ENCODE measurements at places on chromosomes 6 and 20. TPM values are rescaled to one million over a fixed set of nuclear protein-coding genes. Genes with fewer than 3 reads are reported as not detected.

- H3K27ac ChIP-seq, result no peak overlapping the region
- no peaks in the 10 kb centered on the region for H3K4me1 ChIP-seq
- no peaks in the 10 kb centered on the region for H3K36me3 ChIP-seq
Observed at GRCh38 chr6:9057937-9058336, 622.6 kb upstream of the SLC35B3 start.

- H3K4me1 ChIP-seq, result no peaks in the 10 kb centered on the region
- H3K4me3 ChIP-seq, result no peak overlapping the region
- H3K27me3 ChIP-seq, result no peaks in the 10 kb centered on the region
- H3K36me3 ChIP-seq, result no peaks in the 10 kb centered on the region
Observed at GRCh38 chr6:40450483-40450882, 136.7 kb downstream of the LRFN2 start.

- no peaks in the 10 kb centered on the region for H3K36me3 ChIP-seq
- H3K4me3 ChIP-seq, result no peak overlapping the region
- DNase-seq, result no peak
- H3K27ac ChIP-seq, result no peak overlapping the region
Observed at GRCh38 chr6:88141561-88142296, 24.4 kb downstream of the CNR1 start.

DNA sequence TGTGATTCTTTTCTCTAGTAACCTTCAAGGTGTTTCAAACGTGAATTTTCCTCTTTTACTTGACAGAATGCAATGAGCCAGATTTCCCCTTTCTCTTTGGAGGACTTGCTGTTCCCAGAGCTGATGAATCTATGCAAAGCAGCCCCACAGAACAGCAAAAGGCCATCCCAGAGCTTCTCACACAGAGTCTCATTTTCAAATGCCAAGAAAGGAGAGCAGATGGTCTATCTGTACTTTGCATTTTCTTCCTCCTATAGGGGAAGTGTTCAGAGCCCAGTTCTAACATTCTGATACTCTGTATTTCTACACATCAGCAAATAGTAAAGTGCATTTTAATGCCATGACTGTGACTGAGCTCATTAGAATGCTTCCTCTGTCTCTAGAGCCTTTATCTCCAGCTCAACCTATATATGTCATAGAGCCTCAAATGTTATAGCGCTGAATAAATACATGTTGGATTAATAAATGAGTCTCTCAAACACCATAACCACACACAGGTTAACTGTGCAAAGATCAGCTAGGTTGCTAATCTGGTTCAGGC, 81.8 kb upstream of the EYA4 start:
- H3K36me3 ChIP-seq, result no peaks in the 10 kb centered on the region
- no peak overlapping the region for H3K27ac ChIP-seq

GRCh38 chr20:35447082-35447789, 8.2 kb upstream of the CEP250 start:
- no peaks in the 10 kb centered on the region for H3K4me1 ChIP-seq
- H3K4me3 ChIP-seq, result peak overlapping the region; percentile 77
- no peak overlapping the region for H3K27ac ChIP-seq
- peak; percentile 28 for DNase-seq
- no peaks in the 10 kb centered on the region for H3K36me3 ChIP-seq

- no peak overlapping the region for H3K4me3 ChIP-seq
- H3K4me1 ChIP-seq, result no peaks in the 10 kb centered on the region
- DNase-seq, result no peak
- no peaks in the 10 kb centered on the region for H3K36me3 ChIP-seq
- H3K27me3 ChIP-seq, result no peaks in the 10 kb centered on the region
Observed at GRCh38 chr20:15702161-15702560, 871.1 kb downstream of the KIF16B start.

DNA sequence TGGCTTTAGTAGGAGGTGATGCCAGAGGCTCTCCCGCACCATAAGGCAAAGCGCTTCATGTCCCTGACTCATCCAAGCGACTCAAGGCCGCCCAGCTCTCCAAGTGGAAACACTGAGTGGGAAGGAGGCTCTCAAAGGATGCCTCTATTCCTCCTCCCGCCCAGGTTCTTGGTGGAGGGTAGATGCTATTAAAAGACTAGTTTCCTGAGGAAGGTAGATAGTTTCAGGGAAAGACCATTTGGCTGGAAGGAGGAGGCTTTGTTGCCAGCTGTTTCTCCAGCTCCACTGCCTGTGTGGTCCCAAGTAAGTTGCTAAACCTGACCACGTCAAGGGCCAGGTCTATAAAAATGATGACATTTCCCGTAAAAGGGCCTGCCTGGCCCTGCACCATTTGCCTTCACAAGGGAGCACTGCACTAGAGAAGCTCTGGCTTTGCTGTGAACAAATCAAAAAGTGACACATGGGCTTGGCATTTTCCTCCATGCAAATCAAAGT, 48.2 kb downstream of the GMDS start:
- H3K4me3 ChIP-seq, result no peak overlapping the region
- peaks cover 20% of the 10 kb centered on the region for H3K4me1 ChIP-seq
- H3K27ac ChIP-seq, result no peak overlapping the region

DNA sequence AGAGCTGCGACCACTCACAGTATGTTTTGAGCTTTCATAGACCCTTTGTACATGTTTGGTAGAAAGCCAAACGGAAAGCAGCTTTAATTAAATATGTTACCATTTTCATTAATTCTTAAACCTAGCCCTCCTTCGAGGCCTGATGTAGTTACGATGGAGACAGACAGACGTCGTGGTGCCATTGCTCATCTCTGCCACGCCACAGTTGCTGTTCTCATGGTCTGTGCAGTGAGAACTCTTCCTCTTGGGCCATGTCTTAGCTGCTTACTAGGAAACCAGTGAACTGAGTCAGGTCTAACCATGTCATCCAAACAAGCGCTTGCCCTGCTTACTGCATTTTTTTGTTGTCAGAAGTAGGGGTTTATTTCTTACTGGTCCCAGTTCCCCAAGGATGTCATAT, 62.8 kb downstream of the SNX9 start:
- no peaks in the 10 kb centered on the region for H3K27me3 ChIP-seq
- DNase-seq, result no peak
- H3K36me3 ChIP-seq, result peaks cover 5% of the 10 kb centered on the region
- no peak overlapping the region for H3K27ac ChIP-seq
- H3K4me1 ChIP-seq, result no peaks in the 10 kb centered on the region

- H3K27me3 ChIP-seq, result no peaks in the 10 kb centered on the region
- DNase-seq, result no peak
- no peak overlapping the region for H3K4me3 ChIP-seq
- H3K27ac ChIP-seq, result no peak overlapping the region
- H3K4me1 ChIP-seq, result no peaks in the 10 kb centered on the region
Observed at GRCh38 chr6:71965404-71965803, 79.1 kb downstream of the RIMS1 start.

DNA sequence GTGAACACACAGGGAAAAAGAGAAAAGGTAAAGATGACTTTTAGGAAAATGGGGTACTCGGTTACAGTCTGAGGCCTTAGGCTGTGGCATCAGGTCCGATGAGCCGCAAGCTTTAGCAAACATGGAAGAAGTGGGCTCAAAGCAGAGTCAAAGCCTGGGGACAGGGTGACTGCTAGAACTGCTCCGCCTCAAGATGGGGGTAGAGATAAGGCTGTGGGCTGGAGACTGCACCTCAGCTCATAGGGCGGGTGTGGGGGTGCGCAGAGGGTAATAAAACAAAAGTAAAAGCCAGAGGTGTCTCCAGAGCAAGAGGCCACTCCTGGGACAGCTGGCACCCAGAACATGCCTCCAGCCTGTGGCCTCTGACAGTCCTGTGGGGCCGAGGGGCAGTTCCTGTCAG, 21.3 kb upstream of the SYNDIG1 start:
- no peak for DNase-seq
- H3K36me3 ChIP-seq, result no peaks in the 10 kb centered on the region
- H3K27ac ChIP-seq, result no peak overlapping the region
- H3K4me1 ChIP-seq, result no peaks in the 10 kb centered on the region
- no peak overlapping the region for H3K4me3 ChIP-seq

DNA sequence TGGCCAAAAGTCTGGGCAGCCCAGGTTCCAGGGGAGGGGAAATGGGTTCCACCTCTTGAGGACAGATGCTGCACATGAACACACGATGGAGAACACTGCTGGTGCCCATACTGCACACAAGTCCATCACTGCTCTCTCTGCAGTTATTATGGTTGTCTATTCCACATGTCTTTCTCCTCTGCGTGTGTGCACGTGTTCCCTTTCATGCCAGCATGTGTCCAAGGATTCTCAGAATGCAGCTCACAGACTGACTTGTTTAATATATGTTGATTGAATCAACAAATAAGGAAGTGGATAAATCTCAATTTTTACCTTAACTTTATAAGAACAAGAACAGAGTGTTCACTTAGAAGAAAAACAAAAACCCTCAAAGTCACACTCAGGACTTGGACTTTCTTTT, 158.9 kb downstream of the FNDC1 start:
- no peak overlapping the region for H3K27ac ChIP-seq
- H3K4me3 ChIP-seq, result no peak overlapping the region
- no peak for DNase-seq
- peaks cover 10% of the 10 kb centered on the region for H3K4me1 ChIP-seq
- no peaks in the 10 kb centered on the region for H3K27me3 ChIP-seq

GRCh38 chr20:43188861-43189553, 699 bp downstream of the PTPRT start:
- no peak for DNase-seq
- no peaks in the 10 kb centered on the region for H3K36me3 ChIP-seq
- H3K4me1 ChIP-seq, result peaks cover 10% of the 10 kb centered on the region
- H3K27me3 ChIP-seq, result peaks cover 5% of the 10 kb centered on the region
- peak overlapping the region; percentile 62 for H3K4me3 ChIP-seq
- H3K27ac ChIP-seq, result no peak overlapping the region

BANF2 gene
- not detected for total RNA-seq

Data from thoracic aorta (tissue), 2 donors.